Breast epithelium (tissue), 4 donors: ENCODE measurements at places on chromosomes 6 and 20. TPM values are rescaled to one million over a fixed set of nuclear protein-coding genes. Genes with fewer than 3 reads are reported as not detected.

DNA sequence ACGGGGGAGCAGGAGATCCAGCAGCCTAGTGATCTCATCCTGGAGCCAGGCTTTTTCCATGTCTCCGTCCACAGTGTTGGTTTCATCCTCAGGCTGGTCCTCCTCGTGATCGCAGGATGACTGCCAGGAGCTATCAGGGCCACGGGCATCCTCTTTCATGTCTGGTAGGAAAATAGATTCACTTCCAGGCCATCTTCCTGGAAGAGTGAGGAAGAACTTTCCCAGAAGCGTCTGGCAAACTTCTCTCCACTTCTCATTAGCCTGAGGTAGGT lies 15.3 kb upstream of the SLC9A8 start:
- no peak for DNase-seq
- no peaks in the 10 kb centered on the region for H3K4me1 ChIP-seq
- H3K27ac ChIP-seq: no peak overlapping the region
- H3K4me3 ChIP-seq: no peak overlapping the region

GRCh38 chr6:1379017-1379787 lies 10.2 kb upstream of the FOXF2 start:
- peak overlapping the region; percentile 41 for H3K4me3 ChIP-seq
- H3K4me1 ChIP-seq: peaks cover 4% of the 10 kb centered on the region
- peaks cover 97% of the 10 kb centered on the region for H3K27me3 ChIP-seq

Gene TAF4
- total RNA-seq: 11.1 TPM

DNA sequence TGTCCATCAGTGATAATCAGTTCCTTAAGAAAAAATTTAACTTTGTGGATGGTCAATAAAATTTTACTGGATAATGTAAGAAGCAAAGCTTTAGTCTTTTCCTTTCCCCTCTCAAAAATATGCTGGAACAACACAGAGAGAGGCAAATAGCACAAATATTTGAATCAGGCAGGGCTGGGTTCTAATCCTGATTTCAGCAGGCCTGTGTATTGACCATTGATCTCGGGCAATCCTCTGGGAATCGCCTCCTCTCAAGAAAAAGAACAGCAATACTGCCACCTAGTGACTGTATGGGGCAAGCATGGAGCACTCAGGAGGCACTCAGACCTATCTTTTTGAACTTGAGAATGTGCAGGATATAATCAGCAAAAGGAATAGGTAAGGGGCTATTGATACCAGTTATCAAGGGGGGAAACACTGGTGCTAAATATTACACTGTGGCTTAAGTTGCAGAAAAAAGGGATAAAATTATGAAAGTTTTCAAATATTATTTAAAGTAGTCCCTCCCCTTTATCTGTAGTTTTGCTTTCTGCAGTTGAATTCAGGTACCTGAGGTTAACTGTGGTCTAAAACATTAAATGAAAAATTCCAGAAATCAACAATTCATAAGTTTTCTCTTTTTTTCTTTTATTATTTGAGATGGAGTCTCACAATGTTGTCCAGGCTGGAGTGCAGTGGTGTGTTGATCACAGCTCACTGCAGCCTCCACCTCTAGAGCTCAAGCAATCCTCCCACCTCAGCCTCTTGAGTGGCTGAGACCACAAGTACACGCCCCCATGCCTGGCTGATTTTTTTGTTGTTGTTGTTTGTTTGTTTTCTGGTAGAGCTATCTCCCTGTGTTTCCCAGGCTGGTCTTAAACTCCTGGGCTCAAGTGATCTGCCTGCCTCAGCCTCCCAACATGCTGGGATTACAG lies 91.8 kb upstream of the NHSL1 start:
- no peak overlapping the region for H3K27ac ChIP-seq
- H3K4me1 ChIP-seq: no peaks in the 10 kb centered on the region
- no peaks in the 10 kb centered on the region for H3K36me3 ChIP-seq
- H3K27me3 ChIP-seq: no peaks in the 10 kb centered on the region
- DNase-seq: no peak

GRCh38 chr6:105790635-105791034 lies 295.5 kb upstream of the PRDM1 start:
- H3K4me3 ChIP-seq: no peak overlapping the region
- H3K27ac ChIP-seq: no peak overlapping the region
- H3K4me1 ChIP-seq: no peaks in the 10 kb centered on the region
- DNase-seq: no peak
- no peaks in the 10 kb centered on the region for H3K36me3 ChIP-seq
- H3K27me3 ChIP-seq: no peaks in the 10 kb centered on the region

DNA sequence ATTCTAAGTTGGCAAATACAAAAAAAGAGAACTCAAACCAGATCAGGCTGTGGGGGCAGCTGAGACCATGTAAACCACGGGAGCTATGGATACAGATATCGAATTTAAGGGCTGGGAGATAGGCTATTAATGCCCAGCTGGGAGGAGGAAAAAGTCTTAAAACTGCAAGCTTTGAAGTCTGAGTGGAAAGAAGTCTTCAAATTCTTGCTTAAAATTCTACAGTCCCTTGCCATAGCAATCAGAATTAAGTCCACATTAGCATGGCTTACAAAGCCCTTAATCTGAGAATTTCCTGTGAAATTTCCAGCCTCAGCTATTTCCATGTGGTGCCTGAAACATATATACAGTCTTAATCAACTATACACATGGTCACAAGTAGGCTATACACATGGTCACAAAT lies 465.0 kb upstream of the HSF2 start:
- no peak overlapping the region for H3K27ac ChIP-seq
- H3K36me3 ChIP-seq: no peaks in the 10 kb centered on the region
- H3K4me3 ChIP-seq: no peak overlapping the region
- no peaks in the 10 kb centered on the region for H3K27me3 ChIP-seq
- no peaks in the 10 kb centered on the region for H3K4me1 ChIP-seq

DNA sequence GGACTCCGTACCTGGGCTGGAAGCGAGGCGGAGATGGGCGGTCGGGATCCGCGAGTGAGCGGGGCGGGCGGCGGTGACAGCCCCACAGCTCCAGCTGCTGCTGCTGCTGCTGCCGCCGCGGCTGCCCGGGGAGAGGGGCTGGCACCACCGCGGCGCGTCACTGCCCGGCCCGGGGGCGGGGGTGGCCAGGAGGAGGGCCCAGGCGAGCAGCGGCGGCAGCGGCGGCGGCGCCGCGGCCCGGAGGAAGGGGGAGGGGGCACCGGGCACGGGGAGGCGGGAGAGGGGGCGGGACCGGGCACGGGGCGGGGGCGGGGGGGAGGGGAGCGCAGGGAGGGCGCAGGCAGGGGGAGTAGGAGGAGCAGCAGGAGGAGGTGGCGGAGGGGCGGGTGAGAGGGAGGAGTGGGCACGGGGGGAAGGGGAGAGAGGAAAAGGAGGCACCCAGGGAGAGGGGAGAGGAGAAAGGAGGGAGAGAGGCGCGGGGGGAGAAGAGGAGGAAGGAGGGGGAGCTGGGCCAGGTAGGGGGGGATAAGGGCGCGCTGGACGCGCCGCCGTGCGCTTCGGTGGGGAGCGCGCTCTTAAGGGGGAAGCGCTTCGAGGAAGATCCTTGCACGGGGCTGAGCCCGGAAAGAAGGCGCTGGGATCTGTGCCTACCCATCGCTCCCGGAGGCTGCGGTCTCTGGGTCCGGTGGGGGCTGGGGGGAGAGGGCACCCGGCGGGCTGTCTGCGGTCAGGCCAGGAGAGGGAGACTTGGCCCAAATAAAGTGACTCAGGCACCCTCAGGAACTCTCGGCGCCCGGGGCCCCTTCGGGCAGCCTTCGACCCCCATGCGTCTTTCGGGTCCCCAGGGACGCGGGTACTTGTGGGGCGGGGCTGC lies 101.5 kb downstream of the NOL4L start:
- no peaks in the 10 kb centered on the region for H3K4me1 ChIP-seq
- DNase-seq: no peak
- no peaks in the 10 kb centered on the region for H3K27me3 ChIP-seq
- H3K4me3 ChIP-seq: peak overlapping the region; percentile 72
- no peaks in the 10 kb centered on the region for H3K36me3 ChIP-seq
- peak overlapping the region; percentile 84 for H3K27ac ChIP-seq

GRCh38 chr6:86030875-86031274 lies 388.2 kb upstream of the SYNCRIP start:
- no peak for DNase-seq
- H3K4me1 ChIP-seq: no peaks in the 10 kb centered on the region
- H3K36me3 ChIP-seq: no peaks in the 10 kb centered on the region
- H3K27me3 ChIP-seq: no peaks in the 10 kb centered on the region
- no peak overlapping the region for H3K27ac ChIP-seq

DNA sequence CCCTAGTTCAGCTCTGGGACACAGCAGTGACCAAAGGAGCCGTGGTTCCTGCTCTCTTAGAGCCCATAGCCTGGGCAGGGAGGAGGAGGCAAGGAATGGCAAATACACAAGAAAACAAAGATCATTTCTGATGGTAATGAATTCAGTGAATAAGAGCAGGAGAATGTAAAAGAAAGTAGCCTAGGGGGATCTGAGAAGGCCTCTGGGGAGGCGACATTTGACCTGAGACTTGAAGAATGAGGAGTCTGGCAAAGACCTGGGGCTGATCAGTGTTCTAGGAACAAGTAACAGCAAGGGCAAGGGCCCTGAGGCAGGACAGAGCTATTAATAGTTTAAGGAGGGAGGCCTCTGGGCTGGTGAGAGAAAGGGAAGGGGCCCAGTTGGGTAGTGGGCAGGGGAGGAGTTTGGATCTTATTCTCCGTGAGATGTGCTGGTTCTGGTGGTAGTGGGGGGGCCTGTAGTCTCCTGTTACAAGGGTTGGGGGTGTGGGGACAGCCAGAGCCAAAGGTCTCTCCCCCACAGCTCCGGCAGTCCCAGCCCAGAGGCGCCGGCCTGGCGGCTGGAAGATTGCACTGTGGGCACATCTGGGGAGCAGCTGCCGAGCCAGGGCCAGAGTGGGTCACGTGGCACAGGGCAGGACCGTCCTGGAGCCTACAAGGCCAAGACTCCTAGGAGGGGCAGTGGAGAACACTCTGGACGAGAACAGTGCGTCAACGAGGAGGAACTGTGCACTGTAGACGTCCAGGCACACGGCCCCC lies 9.3 kb upstream of the ID1 start:
- no peak overlapping the region for H3K4me3 ChIP-seq
- DNase-seq: peak; percentile 72
- H3K27ac ChIP-seq: peak overlapping the region; percentile 68
- no peaks in the 10 kb centered on the region for H3K36me3 ChIP-seq
- H3K27me3 ChIP-seq: no peaks in the 10 kb centered on the region

DNA sequence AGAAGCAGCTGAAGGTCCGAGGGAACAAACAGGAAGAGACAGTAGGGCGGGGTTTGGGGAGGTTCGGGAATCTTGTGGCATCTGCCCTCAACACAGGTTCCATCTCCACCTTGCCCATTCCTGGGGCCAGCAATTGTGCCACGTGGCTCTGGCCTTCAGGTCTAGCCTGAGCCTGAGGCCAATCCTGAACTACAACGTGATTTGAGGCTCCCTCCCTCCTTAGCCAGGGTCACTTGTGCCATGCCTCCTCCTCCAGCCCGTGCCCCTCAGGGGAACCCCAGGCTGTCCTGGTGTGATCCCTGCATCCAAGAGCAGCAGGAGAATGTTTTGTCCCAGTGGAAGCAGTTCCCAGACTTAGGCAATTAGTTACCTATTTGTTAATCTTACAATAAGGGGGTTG lies 3.0 kb downstream of the CST9 start:
- DNase-seq: no peak
- no peaks in the 10 kb centered on the region for H3K4me1 ChIP-seq
- H3K27ac ChIP-seq: no peak overlapping the region
- H3K27me3 ChIP-seq: no peaks in the 10 kb centered on the region

- no peaks in the 10 kb centered on the region for H3K36me3 ChIP-seq
- no peak for DNase-seq
These were observed 63.4 kb downstream of the UBE2V1 start for GRCh38 chr20:50049442-50050026.

Gene MUC21
- not detected for total RNA-seq

DNA sequence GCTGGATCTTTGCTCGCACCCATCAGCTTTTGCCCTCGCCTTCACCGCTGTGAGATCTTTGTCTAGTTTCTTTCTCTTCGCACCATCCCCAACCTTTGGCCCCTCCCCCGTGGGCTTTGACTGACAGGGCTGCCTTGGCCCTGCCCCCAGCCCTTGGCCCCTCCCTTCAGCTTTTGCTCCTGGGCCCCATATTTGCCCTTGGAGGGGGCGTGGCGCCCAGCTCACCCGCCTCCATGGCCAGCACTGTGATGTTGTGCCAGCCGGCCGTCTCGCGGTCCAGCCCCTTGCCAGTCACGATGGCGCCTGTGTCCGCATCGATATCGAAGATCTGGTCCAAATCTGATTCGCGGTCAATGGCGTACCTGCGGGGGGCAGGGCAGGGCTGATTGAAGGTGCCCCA lies 81.1 kb downstream of the CD40 start:
- no peak for DNase-seq
- H3K36me3 ChIP-seq: no peaks in the 10 kb centered on the region
- H3K4me1 ChIP-seq: no peaks in the 10 kb centered on the region
- H3K27me3 ChIP-seq: no peaks in the 10 kb centered on the region

Gene KATNA1
- 24.9 TPM for total RNA-seq

Gene SLC44A4
- 35.4 TPM for total RNA-seq

- H3K4me1 ChIP-seq: no peaks in the 10 kb centered on the region
- no peak overlapping the region for H3K4me3 ChIP-seq
- no peaks in the 10 kb centered on the region for H3K27me3 ChIP-seq
- no peak overlapping the region for H3K27ac ChIP-seq
These were observed 6.6 kb upstream of the ECHDC1 start for GRCh38 chr6:127349980-127350379.
